PC-9 (cell line): ENCODE measurements at places on chromosomes 1 and 21. TPM values are rescaled to one million over a fixed set of nuclear protein-coding genes. Genes with fewer than 3 reads are reported as not detected.
A peak's percentile ranks its signal among the peaks of the same experiment; 100 is the strongest.

DNA sequence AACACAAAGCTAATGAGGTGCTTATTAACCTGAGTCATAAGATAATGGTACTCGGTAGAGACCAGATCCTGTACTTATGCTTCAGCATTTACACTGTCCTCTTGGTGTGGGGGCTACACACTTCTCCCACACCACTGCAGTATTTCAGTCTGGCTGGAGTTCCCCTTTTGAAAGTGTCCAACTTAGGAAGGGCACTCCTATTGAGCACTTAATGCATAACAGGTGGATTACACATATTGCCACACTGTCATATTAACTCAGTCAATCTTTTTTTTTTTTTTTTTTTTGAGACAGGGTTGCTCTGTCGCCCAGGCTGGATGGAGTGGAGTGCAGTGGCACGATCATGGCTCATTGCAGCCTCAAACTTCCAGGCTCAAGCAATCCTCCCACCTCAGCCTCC is 1.5 kb downstream of the GPATCH4 start:
- no peaks in the 10 kb centered on the region for H3K27me3 ChIP-seq
- peaks cover 19% of the 10 kb centered on the region for H3K36me3 ChIP-seq
- peaks cover 16% of the 10 kb centered on the region for H3K4me1 ChIP-seq
- H3K4me3 ChIP-seq = peak overlapping the region; percentile 77
- DNase-seq = no peak

The DIO1 gene
- total RNA-seq = not detected in 2 replicates

The ZBTB8A gene
- 4.2 and 4.3 TPM in 2 replicates for total RNA-seq

GRCh38 chr1:61138921-61139774 is 56.8 kb downstream of the NFIA start:
- H3K4me3 ChIP-seq = peak overlapping the region; percentile 49
- H3K27me3 ChIP-seq = no peaks in the 10 kb centered on the region
- no peaks in the 10 kb centered on the region for H3K36me3 ChIP-seq
- peak overlapping the region; percentile 89 for H3K27ac ChIP-seq
- peak; percentile 63 for DNase-seq

The SHISAL2A gene
- not detected in 2 replicates for total RNA-seq

The ACADM gene
- total RNA-seq = 33.0 and 36.5 TPM in 2 replicates

The TNFRSF9 gene
- total RNA-seq = 0.70 and 1.3 TPM in 2 replicates

DNA sequence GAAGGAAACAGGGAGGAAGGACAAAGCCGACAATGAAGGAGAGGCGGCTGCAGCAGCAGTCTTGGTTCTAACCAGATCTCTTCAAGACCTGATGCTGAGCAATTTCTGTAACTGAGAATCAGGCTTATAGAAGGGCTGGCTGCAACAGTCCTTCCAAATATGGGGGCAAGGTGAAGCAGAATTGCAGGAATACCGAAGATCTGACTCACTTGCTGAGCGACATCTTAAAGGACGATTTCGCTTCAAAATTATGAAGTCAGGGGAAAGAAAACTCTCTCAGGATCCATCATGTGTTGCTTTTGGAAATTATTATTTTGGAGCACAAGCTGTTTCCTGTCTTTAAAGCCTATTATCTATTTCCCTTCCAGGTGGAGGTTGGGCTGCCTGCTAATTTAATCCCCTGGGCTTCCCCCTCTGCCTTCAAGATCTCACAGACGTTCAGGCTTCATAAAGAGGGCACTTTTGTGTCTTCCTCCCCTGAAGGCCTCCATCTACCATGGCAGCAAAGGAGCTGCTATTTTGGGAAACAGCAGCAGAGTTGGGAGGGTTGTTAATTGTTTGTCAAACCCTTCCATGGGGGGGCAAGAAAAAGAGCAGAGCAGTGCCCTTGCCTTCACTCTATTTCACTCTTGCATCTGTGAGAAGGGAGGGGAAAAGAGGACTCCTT is 10.8 kb upstream of the IER5 start:
- H3K27me3 ChIP-seq = no peaks in the 10 kb centered on the region
- peak; percentile 76 for DNase-seq
- H3K27ac ChIP-seq = peak overlapping the region; percentile 3; the same call in 1 of the 2 replicates
- H3K36me3 ChIP-seq = no peaks in the 10 kb centered on the region
- H3K4me3 ChIP-seq = no peak overlapping the region

The IRF6 gene
- 46.5 and 50.9 TPM in 2 replicates for total RNA-seq

DNA sequence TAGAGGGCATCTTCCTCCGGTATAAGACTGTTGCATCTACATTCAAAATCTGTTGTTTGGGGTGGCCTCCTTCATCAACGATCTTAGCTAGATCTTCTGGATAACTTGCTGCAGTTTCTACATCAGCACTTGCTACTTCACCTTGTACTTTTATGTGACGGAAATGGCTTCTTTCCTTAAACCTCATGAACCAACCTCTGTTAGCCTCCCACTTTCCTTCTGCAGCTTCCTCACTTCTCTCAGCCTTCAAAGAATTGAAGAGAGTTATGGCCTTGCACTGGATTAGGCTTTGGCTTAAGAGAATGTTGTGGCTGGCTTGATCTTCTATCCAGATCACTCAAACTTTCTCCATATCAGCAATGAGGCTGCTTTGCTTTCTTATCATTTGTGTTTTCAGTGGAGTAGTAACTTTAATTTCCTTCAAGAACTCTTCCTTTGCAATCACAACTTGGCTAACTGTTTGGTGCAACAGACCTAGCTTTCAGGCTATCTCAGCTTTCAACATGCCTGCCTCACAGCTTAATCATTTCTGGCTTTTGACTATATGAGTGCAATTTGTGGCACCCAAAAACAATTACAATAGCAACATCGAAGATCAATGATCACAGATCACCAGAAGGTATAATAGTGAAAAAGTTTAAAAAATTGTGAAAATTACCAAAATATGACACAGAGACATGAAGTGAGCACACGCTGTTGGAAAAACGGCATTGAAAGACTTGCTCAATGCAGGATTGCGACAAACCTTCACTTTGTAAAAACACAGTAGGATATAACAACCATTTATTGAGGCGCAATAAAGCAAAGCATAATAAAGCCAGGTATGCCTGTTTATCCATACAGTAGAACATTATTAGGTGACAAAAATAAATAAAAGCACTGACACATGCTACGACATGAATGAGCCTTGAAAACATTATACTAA is 56.7 kb upstream of the GFI1 start:
- no peaks in the 10 kb centered on the region for H3K4me1 ChIP-seq
- no peaks in the 10 kb centered on the region for H3K27me3 ChIP-seq
- H3K36me3 ChIP-seq = no peaks in the 10 kb centered on the region
- H3K27ac ChIP-seq = no peak overlapping the region

- H3K27me3 ChIP-seq = no peaks in the 10 kb centered on the region
- peaks cover 7% of the 10 kb centered on the region for H3K36me3 ChIP-seq
- no peak for DNase-seq
- H3K4me1 ChIP-seq = peaks cover 31% of the 10 kb centered on the region
These were observed 107.0 kb downstream of the NRIP1 start for GRCh38 chr21:14957836-14958235.

- peak; percentile 72 for DNase-seq
- H3K36me3 ChIP-seq = peaks cover 10% of the 10 kb centered on the region; the same call in 1 of the 2 replicates
- no peak overlapping the region for H3K4me3 ChIP-seq
- H3K4me1 ChIP-seq = no peaks in the 10 kb centered on the region; the same call in 1 of the 2 replicates
These were observed 21.5 kb downstream of the CLSPN start for GRCh38 chr1:35748326-35748725.

The HHAT gene
- 5.3 and 10.9 TPM in 2 replicates for total RNA-seq

The LIPI gene
- not detected in 2 replicates for total RNA-seq

The HUNK gene
- total RNA-seq = not detected in 2 replicates

The ZNF695 gene
- 9.5 and 9.8 TPM in 2 replicates for total RNA-seq

DNA sequence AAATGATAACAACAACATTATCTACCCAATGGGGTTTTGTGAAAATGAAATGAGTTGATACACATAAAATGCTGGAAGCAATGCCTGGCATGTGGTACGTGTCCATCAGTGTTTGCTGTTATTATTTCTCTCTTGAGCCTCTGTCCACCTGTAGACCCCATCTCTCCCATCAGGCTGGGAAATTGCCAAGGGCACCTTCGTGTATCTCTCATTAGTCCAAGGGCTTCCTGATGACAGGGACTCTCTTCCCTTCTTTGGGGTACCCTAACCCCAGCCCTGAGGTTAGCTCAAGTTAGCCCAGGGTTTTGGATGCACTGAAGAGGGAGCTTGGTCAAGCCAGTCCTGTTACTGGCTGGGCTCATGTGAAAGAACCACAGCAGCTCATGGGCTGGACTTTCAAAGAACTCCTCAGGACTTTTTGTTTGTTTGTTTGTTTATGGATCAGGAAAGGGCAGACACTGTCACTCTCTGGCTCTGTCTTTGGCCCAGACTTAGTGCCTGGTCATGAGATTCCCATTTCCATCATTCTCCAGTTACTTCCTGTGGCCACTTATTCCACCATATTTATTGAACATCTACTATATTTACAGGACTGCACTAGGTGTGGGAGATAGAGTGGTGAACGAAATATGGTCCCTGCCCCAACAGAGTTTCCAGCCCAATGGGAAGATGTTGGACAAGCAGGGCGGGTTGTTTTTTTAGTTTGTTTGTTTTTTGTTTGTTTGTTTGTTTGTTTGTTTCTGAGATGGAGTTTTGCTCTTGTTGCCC is 57.4 kb downstream of the NAV1 start:
- H3K4me3 ChIP-seq = no peak overlapping the region
- no peak for DNase-seq
- H3K27ac ChIP-seq = no peak overlapping the region
- no peaks in the 10 kb centered on the region for H3K27me3 ChIP-seq
- H3K36me3 ChIP-seq = no peaks in the 10 kb centered on the region

The SLC45A3 gene
- total RNA-seq = 15.2 and 19.9 TPM in 2 replicates

DNA sequence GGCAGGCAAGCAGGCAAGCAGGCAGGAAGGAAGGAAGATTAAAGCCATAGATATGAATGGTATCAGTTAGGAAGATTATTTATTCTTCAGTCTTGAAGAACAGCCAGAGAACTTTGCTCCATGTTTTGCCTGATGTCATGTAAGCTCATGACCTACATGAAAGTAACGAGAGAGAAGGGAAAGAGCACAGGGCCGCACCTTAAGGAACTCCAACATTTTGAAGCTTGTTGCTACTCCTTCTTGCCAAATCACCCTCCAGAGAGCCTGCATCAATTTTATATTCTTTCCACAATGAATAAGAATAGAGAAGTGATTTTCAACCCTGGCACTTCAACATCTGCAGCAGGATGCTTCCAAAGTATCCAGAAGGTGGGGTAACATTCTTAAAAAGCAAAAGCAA is 78.0 kb upstream of the EFHD2 start:
- H3K4me3 ChIP-seq = no peak overlapping the region
- H3K27me3 ChIP-seq = no peaks in the 10 kb centered on the region
- no peaks in the 10 kb centered on the region for H3K4me1 ChIP-seq

- H3K4me3 ChIP-seq = no peak overlapping the region
- H3K27me3 ChIP-seq = no peaks in the 10 kb centered on the region
- no peaks in the 10 kb centered on the region for H3K36me3 ChIP-seq
- no peak overlapping the region for H3K27ac ChIP-seq
- H3K4me1 ChIP-seq = peaks cover 17% of the 10 kb centered on the region
These were observed 8.8 kb upstream of the IFNLR1 start for GRCh38 chr1:24195874-24196273.

The BCAN gene
- total RNA-seq = not detected in 2 replicates

GRCh38 chr1:154861607-154862094 is 8.4 kb downstream of the KCNN3 start:
- no peak overlapping the region for H3K4me3 ChIP-seq
- H3K36me3 ChIP-seq = no peaks in the 10 kb centered on the region
- H3K27me3 ChIP-seq = peaks cover 42% of the 10 kb centered on the region
- no peaks in the 10 kb centered on the region for H3K4me1 ChIP-seq

DNA sequence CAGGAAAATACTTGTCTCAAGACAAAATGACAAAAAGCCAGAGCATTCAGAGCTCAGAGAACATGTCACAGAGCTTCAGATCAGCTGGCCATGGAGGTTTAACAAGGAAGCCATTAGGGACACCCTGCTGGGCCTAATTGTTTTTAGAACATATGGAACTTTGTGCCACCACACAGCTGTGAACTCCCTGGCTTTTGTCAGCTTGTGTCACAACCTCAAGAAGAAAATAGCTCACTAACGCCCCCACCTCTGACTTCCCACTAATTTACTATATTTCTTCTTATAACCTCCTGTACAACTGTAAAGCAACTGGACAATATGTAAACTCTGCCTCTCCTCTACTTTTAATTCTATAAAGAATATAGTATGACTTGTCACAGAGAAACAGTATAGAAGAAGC is 21.0 kb upstream of the TDRD10 start:
- H3K27ac ChIP-seq = no peak overlapping the region
- H3K4me1 ChIP-seq = 0 out of 2 replicates have a peak, but pooled peaks cover 11% of the 10 kb centered on the region
- H3K27me3 ChIP-seq = peaks cover 10% of the 10 kb centered on the region; the same call in 1 of the 2 replicates

The SYF2 gene
- 48.1 and 55.0 TPM in 2 replicates for total RNA-seq

The ROR1 gene
- total RNA-seq = 16.0 and 19.0 TPM in 2 replicates

GRCh38 chr21:14911351-14911750 is 153.4 kb downstream of the NRIP1 start:
- 0 out of 2 replicates have a peak, but pooled peaks cover 3% of the 10 kb centered on the region for H3K36me3 ChIP-seq
- peak overlapping the region; percentile 72 for H3K27ac ChIP-seq
- H3K4me1 ChIP-seq = peaks cover 50% of the 10 kb centered on the region

- no peak overlapping the region for H3K27ac ChIP-seq
- DNase-seq = peak; percentile 24
- H3K36me3 ChIP-seq = no peaks in the 10 kb centered on the region
- H3K27me3 ChIP-seq = peaks cover under 1% of the 10 kb centered on the region; the same call in 1 of the 2 replicates
These were observed 18.1 kb upstream of the COL18A1 start for GRCh38 chr21:45386728-45387371.

DNA sequence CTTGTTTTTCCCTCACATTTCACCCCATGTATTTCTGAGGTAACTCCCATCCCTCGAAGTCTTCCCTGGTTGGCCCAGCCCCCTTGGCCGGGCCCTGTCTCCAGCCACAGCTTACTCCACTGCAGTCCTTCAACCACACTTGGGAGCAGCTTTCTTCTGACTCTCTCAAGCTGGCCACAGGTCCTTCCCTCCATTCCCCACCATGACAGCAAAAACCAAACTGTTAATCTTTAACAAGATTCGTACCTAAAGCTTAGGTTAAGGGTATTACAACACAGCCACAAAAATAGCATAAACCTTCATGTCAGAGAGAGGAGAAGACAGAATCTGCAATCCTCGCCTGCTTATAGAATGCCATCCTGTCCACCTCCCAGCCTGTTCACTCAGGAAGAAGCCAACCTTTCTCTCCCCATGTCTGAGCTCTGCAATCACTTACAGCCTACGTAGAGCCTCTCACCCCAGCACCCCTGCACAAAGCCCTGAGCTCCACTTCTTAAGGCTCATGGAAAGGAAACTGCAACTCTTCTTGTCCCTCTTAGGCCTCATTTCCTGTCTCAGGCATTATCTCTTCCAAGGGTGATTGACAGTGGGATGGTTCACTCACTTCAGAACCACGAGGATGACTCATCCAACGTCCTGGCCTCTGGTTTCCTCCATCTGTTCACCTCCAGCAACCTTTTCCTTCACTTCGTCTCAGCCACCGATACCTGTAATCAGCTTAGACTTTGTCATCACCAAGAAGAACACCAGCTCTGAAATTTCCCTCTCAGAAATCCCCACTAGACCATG is 72.8 kb downstream of the CD2 start:
- H3K4me3 ChIP-seq = no peak overlapping the region
- no peaks in the 10 kb centered on the region for H3K27me3 ChIP-seq
- no peaks in the 10 kb centered on the region for H3K36me3 ChIP-seq
- H3K27ac ChIP-seq = no peak overlapping the region
- no peak for DNase-seq

The POLR3GL gene
- total RNA-seq = 7.2 and 10.6 TPM in 2 replicates

DNA sequence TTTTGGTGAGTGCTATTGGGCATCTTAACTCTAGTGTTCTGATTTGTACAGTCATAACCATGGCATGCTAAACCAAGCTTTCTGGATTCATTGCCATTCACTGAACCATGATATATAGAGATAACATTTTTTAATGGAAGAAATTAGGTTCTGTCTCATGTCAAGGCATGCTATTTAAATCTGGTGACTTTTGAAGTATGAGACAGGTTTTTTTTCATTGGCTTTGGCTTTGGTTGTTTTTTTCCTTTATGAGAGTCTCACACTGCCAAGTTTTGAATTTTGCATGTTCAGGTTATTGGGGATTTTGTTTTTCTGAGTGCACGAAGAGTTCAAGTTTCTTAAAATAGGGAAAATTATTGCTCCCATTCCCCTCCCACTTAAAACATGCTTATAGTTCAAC is 141.3 kb upstream of the ADAMTS5 start:
- H3K36me3 ChIP-seq = no peaks in the 10 kb centered on the region
- H3K4me3 ChIP-seq = no peak overlapping the region
- H3K4me1 ChIP-seq = no peaks in the 10 kb centered on the region
